Cardiac muscle cell (in vitro differentiated cells and primary cell): ENCODE measurements at places on chromosomes 7 and 10.

- DNase-seq: no peak
Measured at GRCh38 chr10:1526436-1527055, 210.8 kb downstream of the ADARB2 start.

- no peak for DNase-seq
Measured at GRCh38 chr7:135160858-135161653, 9.5 kb downstream of the CYREN start.

- no peak for DNase-seq
Measured at GRCh38 chr7:128928882-128929788, 8.6 kb upstream of the IRF5 start.

- no peak for DNase-seq
Measured at GRCh38 chr10:62741996-62742395, 62.5 kb upstream of the ADO start.

DNA sequence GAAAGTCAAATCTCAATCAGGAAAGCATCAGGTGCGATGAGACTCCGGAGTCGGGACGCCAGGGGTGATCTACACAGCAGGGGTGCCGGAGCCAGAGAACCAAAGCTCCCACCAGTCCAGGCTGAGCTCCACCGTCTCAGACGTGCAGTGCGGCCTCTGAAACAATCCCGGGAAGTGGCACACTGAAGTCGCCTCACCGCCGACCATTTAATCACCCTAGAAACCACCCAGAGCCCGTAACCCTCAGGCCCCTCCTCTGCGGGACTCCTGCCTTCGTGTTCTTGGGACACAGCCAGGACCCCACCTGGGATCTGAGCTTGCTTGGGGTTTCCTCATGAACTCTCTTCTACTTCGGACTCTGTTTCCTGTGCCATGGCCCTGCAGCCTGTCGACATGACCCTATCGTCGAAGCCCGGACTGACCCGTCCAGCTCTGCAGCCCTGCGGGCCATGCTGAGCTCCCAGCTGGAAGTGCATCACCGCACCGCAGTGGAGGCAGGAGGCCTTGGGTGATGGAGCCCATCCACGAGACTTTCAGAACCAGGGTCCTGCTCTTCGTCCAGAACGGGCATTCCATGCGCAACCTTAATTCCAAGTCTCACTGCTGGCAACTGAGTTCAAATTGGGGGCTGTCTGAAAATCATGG, 266.4 kb downstream of the PTPRN2 start:
- DNase-seq: no peak

GRCh38 chr10:92593619-92594588, 974 bp downstream of the KIF11 start:
- no peak for DNase-seq

GRCh38 chr7:139821349-139822105, 7.5 kb upstream of the TBXAS1 start:
- DNase-seq: no peak

GRCh38 chr10:90920986-90921666, at the start of gene ANKRD1:
ANKRD1 (minus strand) TSS chr10:90921087; CDS start chr10:90921027, 60 bp downstream.
- peak; percentile 66 for DNase-seq

DNA sequence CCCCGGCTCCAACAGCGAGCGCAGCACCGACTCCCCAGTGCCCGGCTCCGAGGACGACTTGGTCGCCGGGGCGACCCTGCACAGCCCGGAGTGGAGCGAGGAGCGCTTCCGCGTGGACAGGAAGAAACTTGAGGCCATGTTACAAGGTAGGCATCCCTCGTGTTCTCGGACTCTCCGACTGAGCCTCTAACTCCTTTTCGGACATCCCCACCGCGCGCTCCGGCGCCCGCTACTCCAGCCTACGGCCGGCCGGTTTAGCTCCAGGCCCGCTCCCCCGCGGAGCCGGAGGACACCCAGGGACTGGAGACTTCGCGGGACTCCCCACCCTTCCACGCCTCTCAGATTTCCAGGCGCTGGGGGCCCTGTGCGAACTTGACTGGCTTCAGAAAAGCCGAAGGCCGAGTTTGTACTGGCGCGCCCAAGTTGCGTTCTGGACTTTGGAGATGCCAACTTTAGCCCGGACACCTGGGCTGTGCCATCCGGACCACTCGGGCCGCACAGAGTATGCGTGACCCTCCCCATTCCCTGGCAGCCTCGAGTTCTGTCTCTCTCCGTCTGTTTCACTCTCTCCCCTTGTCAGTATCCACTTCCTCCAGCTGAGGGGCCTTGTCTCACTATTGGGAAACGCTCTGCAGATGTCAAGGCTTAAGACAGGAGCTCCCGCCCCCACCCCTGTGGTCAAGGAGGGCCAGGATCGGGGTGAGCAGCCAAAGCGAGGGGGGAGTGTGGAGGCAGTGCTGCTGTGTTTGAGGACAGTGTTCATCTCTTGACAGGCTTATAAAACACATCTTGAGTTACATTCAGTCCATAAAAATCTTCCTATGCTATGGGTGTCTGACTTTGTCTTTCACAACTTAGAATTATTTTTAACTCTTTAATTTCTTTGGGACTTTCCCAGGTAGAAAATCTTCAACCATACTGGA, 777 bp downstream of the BICC1 start:
- DNase-seq: peak; percentile 92

DNA sequence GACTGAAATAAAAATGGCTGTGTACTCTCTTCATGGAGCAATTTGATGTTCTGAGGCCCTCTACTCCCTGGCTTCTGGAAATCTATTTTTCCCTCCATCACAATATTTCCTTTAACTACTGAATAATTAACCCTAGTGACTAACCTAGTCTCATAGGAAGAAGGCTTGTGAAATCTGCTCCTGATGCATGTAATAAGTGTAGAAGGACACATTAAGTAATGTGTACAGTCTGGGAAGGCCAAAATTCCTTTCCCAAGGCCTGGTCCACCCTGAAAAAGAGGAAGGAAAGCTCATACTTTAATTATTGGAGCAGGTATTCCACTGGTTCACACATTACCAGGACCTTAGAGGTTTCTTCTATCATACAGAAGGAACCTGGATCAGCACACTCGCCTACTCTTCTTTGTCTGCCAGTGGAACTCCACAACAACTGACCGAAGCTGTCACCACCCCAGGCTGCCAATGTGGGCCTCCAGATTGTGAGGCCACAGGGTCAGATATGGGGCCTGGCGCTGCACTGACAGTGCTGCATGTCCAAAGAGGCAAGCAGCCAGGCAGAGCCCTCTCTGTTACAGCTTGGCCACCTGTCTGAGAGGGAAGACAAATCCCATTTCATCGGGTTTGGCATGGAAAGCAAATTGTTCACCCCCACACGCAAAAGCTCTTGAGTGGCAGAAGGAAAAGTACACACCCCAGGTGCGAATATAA, 54.4 kb upstream of the FAM133B start:
- DNase-seq: peak; percentile 71

DNA sequence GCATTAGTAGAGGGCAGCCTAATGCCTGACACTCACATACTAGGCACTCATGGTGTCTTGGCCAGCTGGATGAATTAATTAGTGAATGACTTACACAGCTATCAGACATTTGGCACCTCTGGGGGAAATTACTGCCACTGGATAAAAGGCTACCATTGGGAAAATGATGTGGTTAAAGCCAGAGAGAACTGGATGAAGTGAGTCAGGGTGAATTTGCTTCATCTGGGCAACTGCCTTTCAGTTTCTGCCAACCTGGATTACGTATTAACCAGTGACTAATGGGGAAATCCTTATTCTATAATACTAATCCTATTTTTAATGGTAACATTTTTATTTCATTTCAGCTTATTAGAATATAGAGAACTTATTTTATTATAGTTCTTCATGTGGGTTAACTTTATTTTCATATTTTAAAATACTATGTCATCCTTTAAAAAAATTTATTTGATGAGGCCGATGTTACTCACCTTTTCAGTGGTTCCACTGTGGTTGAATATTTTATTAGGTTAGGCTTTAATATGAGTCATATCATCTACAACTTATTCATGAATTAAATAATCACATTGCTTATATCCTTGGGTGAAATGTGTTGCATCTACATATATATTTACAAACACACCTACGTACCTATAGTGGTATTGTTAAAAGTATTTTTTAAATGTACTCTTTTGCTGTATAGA, 85.6 kb upstream of the CAPZA2 start:
- DNase-seq: peak; percentile 69

- DNase-seq: no peak
Measured at GRCh38 chr10:11479300-11479699, 132.2 kb downstream of the USP6NL start.

GRCh38 chr10:52771534-52772445, 794 bp downstream of the MBL2 start:
- no peak for DNase-seq

- DNase-seq: no peak
Measured at GRCh38 chr10:48798481-48799254, 114.0 kb downstream of the WDFY4 start.

GRCh38 chr7:127654404-127655394, 2.7 kb downstream of the SND1 start:
- no peak for DNase-seq

GRCh38 chr7:117325836-117326235, 3.0 kb upstream of the WNT2 start:
- DNase-seq: peak; percentile 8

DNA sequence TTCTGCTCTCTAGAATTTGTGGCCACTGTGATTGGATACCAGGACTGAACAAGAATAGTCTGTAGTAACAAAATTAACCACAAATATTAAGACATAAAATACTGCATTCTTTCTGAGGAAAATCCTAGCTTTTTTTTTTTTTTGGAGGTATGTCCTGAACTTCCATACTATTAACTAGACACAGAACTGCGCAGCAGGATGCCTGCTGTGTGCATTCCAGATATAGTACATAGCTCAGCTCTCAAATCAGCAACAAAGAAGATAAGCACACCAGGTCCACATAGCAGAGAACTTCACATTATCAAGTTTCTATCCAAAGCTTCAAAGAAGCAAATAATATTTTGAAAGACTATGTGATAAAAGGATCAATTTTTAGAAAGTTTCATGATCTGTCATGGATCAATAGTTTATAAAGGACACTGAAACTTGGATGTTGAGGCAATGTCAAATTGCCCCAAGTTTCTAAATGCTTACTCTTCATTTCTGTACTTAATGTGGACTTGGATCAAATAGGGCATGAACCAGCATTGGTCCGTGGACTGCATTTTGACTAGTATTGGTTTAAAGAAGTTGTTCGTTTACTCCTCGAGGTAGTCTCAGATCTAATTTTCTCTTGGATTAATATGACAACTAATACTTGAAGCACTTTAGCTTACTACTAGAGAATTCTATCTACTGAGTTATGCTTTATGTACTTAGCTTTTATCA, 15.4 kb downstream of the NAMPT start:
- no peak for DNase-seq

- peak; percentile 16 for DNase-seq
Measured at GRCh38 chr7:127782654-127783559, 130.9 kb downstream of the SND1 start.

DNA sequence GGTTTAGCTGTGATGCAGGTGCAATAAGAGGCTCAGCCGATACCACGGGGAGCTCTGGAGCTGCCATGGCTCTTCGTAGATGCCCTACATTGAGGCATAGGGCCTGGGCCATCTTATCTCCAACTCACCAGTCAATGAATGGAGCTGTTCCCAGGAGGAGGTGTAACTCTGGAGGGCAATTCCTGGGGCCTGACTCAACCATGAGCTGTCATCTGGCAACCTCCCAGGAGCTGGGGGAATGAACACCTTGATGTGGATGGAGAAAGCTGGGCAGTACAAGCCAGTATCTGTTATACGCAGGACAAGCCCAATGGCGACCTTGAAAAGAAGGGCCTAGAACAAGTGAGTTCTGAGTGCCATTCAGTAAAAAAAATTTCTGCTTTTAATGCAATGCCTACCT, 224.0 kb upstream of the PLXDC2 start:
- no peak for DNase-seq

- no peak for DNase-seq
Measured at GRCh38 chr10:102310361-102311024, 65.2 kb downstream of the GBF1 start.

DNA sequence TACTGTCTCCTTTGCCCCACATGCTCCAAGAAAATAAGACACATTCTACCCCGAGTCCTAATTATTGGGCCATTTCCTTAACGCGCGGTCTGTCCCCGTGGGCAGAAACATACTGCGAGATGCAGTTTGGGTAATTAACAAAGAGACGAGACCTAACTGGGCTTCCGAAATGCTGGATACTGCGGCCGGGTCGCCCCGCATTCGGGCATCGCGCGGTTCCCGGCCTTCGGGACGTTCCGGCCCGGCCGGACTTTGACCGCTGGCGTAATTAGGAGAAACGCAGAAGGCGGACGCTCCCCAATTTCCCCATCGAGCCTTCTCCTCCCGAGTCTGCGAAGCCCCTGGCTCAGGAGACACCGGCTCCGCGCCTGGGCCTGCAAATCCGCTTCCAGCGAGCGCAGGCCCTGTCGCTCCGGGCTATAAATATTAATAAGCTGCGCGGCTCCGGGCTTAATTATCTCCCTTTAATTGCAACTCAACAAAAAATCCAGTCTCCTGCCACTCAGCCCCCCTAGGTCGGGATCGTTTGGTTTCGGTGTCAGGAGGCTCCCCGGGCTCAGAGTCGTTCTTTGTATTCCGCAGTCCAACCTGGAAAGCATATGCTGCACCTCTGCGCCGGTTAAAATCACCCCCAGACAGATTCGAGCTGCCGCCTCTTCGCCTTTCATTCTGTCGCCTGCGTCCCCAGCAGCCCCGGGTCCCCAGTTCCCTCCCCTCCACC, 131.5 kb downstream of the SPAG6 start:
- DNase-seq: peak; percentile 20

DNA sequence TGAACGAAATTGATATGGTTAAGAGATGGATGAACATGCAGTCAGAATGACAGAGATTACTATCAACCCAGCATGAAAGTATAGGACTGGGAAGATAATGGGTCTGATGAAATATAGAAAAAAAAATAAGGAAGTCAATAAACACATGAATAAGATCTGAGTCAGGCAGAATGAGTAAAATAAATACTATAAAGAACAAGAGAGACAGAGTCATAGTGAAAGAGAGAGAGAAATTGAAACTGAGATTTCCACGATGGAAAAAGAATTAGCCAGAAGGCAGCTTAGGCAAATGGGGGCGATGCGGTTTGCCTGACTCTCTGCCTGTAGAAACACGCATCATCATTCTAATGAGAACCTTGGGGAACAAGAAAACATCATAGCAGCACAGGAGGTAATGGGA, 26.6 kb downstream of the SEMA3D start:
- DNase-seq: no peak

DNA sequence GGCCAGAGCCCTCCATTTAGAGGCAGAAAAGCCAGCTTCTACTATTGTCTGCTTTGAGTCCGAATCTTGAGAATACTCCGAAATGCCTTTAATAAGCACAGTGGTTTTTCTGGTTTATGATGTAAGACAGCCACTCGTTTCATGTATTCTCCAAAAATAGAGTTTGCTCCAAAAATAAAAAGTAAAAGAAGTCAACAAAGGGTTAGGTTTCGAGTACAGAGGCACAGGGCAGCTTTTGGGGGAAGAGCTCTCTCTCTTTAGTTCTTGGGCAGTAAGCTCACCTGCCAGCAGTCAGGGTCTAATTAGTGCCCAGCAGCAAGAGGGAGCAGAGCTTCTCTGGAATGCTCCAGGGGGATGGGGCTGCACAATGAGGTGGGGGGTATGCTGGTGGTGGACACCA, 20.2 kb downstream of the CREB3L2 start:
- DNase-seq: no peak

GRCh38 chr10:123154711-123155505, 706 bp downstream of the BUB3 start:
- peak; percentile 53 for DNase-seq
